Activated CD8-positive, alpha-beta memory T cell treated with anti-CD3 and anti-CD28 coated beads for 24 hours (primary cell): ENCODE measurements at places on chromosomes 12 and 14.
A peak's percentile ranks its signal among the peaks of the same experiment; 100 is the strongest.

DNA sequence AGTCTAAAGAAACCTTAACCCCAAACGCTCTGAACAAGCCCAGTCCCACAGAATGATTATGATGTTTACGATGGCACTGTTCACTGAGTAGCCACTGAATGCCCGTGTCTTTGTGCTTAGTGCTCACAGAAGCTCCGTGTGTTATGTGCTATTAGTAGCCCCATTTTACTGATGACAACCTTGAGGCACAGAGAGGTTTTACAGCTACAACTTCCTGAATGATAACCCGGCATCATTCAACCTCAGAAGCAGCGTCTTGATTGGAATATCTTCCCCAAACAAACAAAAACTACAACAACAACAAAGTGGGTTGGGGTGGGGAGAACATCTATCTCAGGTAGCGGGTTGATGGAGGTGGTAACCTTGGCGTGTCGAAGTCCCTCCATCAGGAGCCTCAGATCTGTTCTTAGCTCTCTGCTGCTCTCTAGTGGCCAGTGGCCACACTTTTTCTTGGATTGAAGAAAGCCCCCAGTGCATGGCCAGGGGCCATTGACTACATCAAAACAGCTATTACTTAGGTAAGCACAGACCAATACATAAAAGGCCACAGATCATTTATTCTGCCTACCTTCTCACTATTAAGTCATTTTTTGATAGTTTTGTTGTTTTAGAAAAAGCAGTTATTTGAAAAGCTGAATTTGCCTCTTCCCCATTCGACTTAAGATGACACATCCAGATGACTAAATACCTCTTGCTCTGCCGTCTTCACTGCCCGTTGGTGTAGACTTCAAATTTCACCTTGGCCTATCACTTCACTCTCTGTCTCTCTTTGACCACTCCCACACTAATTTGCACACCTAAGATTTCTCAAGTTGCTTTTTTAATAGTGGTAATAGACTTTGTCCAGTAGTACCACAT lies 376.9 kb downstream of the GALC start:
- peak; percentile 56 for DNase-seq

GRCh38 chr14:30444451-30444850 lies 114.5 kb upstream of the G2E3 start:
- no peak for DNase-seq

- no peak for DNase-seq
Measured at GRCh38 chr12:76445462-76445861, 97.2 kb upstream of the BBS10 start.

DNA sequence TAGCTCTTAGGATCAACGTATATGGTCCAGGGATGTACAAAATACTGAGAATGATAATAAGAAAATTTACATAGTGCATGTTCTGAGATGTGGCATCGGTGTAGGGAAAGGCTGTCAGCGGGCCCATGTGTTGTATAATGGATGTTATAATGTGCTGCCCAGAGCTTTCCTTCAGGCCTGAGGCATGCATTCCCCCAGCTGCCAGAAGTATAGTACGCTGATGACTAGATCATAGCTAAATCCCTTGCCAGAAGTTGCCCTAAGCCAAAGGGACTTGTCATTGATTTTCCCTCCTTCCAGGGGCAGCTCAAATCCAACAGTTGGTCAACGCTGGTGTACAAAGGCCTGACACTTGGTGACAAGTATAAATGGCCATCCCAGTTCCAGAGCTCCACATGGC lies 6.5 kb upstream of the OR11G2 start:
- DNase-seq, result no peak

DNA sequence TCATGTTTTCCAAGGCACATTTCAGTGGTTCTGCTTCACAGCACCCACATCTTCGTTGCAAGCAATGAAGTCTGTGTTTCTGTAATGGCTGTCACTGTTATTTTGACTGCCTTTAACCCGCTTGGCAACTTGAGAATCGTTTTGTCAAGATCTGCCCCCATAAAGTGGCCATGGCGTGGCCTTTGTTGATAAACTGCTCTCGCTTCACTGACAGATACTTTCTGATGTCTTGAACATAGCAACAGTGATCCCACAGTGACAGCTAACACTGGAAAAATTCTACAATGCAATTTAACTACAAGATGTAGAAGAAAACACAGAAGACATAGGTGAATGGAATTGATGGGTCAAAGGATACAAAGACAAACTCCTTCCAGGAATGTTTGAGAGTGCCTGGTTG lies 184.2 kb downstream of the KLHL28 start:
- DNase-seq, result no peak

- no peak for DNase-seq
Measured at GRCh38 chr14:24851837-24852236, 198.1 kb downstream of the STXBP6 start.

DNA sequence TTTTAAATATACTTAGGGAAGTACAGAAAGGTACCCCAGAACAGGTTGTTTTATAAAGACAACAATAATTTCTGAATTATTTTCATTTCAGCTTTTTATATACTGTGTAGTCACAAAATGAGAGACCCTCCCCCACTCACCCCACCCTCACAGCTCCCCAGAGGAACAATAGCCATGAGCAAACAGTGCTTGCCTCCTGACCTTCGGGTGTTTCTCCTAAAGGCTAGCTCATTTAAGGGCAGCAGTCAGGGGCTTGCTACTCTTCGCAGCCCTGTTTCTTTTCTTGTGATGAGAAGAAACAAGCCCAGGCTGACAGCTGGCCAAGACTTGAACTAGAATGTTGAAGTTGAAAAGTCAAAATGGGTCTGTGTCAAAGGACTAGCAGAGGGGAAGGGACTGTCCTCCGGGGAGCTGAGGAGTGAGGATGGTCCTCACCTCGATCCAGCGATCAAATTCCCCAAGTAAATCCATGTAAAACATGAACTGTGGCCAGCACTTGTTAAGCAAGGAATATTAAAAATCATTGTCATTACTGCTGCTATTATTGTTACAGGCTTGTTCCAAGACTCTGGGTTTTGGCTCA lies 133.8 kb upstream of the ARHGAP5 start:
- no peak for DNase-seq

DNA sequence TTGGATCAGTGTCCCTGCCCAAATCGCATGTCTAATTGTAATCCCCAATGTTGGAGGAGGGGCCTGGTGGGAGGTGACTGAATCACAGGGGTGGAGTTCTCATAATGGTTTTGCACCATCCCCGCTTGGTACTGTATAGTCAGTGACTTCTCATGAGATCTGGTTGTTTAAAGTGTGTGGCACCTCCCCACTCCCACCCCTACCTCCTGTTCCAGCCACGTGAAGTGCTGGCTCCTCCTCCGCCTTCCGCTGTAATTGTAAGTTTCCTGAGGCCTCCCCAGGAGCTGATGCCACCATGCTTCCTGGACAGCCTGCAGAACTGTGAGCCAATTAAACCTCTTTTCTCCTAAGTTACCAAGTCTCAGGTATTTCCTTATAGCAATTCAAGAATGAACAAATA lies 67.2 kb downstream of the FERMT2 start:
- DNase-seq, result no peak

DNA sequence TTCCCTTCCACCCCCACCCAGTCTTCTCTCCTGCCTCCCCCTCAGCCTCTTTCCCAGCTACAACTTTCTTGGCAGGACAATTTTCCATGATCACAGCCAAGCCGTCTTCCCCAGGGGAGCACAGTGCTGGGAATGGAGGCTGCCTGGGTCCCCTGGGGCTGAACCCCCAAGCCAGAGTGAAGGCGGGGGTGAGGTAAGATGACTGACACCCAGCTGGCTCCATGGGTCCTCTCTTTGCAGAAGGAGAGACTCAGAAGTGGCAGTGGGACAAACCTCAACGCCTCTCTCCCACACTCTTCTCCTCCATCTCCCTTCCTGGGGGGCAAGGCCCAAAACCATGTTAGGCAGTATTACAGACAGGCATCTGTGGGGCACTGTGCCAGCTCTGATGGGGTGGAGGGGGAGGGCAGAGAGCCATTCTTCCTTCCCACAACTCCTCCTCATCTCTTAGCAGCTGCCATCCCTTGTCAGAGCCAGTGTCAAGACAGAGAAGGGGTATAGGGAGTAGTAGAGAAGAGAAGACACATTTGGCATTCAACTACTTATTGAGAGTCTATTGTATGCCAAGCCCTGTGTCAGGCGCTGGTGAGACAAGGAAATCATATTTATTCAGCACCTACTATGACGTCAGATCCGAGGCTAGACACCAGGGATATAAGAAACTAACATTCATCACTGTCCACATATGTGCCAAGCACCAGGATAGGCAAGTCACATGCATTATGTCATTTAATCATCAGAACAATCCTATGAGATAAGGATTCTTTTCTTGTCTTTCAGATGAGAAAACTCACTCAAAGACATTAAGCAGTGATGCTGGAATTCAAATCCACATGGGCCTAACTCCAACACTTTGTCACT lies 3.6 kb downstream of the ITGA7 start:
- DNase-seq, result no peak

DNA sequence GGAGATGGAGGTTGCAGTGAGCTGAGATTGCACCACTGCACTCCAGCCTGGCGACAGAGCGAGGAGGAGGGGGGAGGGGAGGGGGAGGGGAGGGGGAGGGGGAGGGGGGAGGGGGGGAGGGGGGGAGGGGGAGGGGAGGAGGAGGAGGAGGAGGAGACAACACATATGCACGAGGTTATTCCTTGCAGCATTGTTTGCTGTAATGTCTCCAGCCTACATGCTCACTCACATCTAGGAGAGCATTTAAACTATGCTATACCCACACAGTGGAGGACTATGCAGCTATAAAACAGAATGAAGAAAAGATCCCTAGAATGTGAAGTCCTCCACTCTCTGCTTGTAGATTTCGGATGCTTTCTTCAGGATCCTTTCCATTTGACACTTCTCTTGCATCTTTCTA lies 3.5 kb upstream of the HIGD1C start:
- DNase-seq, result no peak

- no peak for DNase-seq
Measured at GRCh38 chr12:51460519-51460918, 35.9 kb downstream of the SLC4A8 start.

- no peak for DNase-seq
Measured at GRCh38 chr12:91967590-91967989, 178.1 kb downstream of the BTG1 start.

- no peak for DNase-seq
Measured at GRCh38 chr14:67253076-67253635, 11.9 kb downstream of the PALS1 start.

- no peak for DNase-seq
Measured at GRCh38 chr12:126950266-126950665, 1316.7 kb upstream of the TMEM132C start.

- no peak for DNase-seq
Measured at GRCh38 chr12:54300732-54301427, at the start of gene NFE2. NFE2 (minus strand) TSS chr12:54301015; CDS start chr12:54295248, 5,767 bp downstream.

- no peak for DNase-seq
Measured at GRCh38 chr12:103884316-103884715, 43.3 kb upstream of the NT5DC3 start.

DNA sequence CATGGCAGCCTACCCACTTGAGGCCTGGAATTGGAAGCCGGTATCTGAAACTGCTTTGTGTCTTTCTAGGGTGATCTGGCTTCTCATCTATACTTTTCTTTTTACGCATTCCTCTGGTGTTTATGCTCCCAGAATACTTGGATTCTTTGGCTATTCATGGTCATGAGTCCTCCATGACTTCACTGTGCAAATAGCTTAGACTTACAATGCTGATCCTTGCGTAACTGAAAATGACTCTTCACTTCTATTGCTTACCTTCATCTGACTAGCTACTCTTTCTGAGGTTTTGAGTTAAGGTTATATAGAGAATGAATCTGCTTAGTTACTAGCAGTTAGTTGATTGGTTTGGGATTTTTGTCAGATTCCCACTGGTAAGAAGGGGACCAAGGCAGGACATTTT lies 121.7 kb upstream of the NOVA1 start:
- DNase-seq, result no peak

DNA sequence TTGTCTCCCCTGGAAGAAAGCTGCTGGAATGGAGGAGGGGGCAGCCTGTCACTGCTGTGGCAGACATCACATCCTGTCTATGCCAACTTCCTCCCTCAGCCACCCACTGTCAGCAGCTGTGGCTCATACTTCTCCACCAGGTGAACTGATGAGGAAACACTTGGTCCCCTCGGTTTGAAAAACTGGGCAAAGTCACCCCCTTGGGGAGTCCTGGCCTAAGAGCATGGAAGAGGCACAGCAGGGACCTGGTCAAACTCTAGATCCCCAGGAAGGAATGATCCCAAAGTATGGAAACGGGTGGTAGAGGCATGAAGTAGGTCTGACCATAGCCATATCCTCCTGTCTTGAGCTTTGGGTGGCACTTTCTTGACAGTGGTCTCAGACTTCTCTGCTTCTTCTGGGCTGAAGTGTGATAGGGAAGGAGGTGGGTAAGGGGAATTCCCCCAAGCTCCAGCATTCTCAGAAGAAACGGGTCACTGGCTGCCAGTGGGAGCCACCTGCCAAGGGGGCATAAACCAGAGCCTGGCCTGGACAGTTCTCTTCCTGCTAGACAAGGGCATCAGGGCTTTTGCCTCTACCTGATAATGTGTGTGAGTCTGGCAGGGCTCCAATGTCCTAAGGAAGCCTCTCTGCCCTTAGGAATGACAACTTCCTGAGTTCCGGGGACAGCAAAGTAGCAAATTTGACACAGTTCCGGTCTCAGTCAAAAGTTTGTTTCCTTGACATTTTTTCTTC lies 36.0 kb downstream of the FMNL3 start:
- DNase-seq, result peak; percentile 79

GRCh38 chr14:52298795-52299194 lies 15.3 kb upstream of the PTGER2 start:
- DNase-seq, result no peak

- no peak for DNase-seq
Measured at GRCh38 chr12:124194264-124194892, 100.5 kb upstream of the RFLNA start.

DNA sequence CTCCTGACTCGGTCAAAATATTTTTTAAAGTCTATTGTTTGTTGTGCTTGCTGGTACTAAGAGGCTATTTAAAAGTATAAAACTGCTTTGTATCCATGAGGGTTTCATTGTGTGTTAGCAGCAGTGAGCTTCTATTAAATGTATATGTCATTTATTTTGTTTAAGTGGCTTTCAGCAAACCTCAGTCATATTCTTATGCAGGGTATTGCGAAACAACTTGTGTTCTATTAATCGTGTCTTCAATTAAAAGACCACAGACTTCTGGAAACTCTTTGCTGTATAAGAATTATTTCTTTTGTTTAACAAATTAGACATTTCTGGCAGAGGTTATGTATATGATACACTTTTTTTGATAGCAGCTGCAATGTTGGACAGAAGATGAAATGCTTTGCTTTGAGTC lies 6.5 kb downstream of the IAPP start:
- no peak for DNase-seq

DNA sequence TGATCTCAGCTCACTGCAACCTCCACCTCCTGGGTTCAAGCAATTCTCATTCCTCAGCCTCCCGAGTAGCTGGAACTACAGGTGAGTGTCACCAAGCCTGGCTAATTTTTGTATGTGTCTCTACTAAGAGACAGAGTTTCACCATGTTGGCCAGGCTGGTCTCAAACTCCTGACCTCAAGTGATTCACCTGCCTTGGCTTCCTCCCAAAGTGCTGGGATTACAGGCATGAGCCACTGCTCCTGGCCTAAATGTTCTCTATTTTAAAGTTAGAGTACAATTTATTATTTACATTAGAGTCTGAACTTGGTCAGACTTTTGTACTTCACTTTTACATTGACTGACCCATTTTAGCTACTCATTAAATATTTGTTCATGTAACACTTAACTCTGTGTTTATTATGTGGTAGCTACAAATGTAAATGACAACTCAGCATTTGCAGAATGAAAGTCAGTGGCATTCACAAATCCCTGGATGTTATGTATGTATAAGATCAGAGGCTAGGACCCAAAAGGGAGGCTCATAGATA lies 409.6 kb downstream of the APAF1 start:
- no peak for DNase-seq
